AG10803 (cell line): ENCODE measurements at places on chromosomes 6 and 20.

DNA sequence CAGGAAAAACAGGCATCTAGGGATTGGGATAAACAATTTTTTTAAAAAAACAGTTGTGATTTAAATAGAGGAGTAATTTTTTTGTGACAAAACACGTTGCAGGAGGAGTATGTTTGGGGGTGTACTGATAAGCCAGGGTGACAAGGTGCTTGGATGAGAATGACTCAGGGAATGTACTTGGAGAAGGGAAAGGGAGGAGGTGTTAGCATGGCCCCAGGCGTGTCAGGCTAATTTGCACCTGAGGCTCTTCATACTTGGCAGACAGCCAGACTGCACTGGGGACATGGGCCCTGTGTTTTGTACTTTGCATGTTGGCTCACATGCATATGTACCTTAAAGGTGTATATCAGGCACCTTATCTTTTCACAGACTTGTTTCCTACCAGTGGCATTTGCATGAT is 22.8 kb downstream of the PANK2 start:
- DNase-seq = no peak

- DNase-seq = peak; percentile 88
Measured at GRCh38 chr20:52269321-52269720, 77.7 kb upstream of the ZFP64 start.

DNA sequence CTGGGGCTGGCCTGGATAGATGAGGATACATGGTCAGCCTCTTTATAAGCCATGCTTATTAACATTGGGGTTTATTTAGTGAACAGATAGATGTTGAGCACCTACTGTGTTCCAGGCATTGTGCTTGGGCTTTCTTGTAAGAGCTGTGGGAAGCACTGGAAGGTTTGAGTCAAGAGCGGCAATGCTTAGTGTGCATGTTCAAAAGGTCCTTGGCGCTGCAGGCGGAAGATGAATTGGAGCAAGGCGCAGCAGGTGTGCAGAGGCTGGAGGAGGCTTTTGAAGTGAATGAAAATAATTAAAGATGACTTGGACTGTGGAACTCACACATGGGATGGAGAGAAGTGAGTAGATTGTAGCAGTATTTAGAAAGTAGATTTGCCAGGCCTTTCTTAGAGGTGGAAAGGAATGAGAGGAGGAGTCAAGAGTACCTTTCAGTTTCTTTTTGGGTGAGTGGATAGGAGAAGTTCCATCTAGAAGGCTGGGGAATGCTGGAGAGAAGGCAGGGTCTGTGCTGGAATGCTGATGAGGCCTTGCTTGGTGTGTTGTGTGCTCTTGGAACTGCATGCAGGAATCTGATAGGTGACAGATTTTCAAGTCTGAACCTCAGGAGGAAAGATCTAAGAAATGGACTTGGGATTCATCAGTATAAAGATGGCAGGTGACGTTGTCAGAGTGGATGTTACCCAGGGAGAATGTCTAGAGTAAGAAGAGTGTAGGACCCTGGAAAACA is 26.4 kb downstream of the SNX9 start:
- no peak for DNase-seq

DNA sequence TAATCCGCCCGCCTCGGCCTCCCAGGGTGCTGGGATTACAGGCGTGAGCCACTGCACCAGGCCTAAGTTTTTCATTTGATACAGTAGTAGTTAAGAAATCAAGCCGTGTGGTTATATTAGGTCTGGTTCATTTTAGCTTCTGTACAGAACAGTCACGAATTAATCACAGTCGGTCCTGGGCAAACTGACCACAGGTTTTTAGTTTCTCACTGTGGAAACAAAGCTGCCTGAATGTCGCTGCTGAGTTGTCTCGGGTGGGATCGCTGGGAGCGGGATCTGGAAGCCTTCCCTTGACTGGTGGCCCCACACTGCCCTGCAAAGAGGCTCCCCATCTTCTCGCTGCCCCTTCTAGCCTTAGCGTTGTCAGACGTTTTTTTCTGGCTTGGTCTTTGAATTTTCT is 18.6 kb downstream of the UCKL1 start:
- no peak for DNase-seq

GRCh38 chr6:31210123-31210522 is 39.6 kb upstream of the POU5F1 start:
- peak; percentile 45 for DNase-seq

GRCh38 chr6:22738194-22738593 is 168.8 kb downstream of the HDGFL1 start:
- DNase-seq = no peak
